ENCODE measurements at places on chromosomes 11 and 22. TPM values are rescaled to one million over a fixed set of nuclear protein-coding genes. Genes with fewer than 3 reads are reported as not detected.

- peak; percentile 39 for DNase-seq
These were observed 95.5 kb downstream of the WNT7B start for GRCh38 chr22:45881524-45881875.

DNA sequence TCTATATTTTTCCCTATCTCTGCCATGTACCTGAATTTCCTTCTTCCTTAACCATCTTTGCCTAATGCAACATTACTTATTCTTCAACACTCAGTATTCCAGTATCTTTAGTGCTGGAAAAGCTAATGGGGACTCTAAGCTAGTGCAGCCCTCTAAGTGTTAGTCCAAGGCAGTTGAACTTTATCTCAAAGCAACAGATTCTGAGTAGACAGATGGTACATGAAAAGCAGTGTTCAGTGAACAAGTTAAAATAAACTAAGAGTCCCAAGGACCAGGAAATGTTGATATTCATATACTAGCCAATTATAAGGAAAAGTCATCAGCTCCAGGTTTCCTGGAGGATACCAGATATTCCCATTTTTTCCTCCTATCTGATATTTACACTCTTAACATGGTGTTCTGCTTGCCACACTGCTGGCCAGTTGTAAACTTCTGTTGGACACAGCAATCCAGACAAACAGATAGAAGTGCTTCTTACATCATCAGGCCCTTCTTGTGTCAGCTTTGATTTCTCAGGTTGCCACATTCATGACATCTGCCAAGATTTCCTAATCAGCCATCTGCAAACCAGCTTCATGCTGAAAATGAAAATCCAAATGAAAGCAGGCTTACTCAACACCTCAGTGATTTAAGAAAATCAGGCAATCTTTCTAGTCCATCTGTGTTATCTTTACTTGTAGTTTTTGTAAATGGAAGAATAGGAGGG, 255.9 kb upstream of the POU2AF2 start:
- no peak for DNase-seq

Gene FJX1
- total RNA-seq, result 18.3 TPM

- DNase-seq, result no peak
These were observed 6.5 kb upstream of the MFNG start for GRCh38 chr22:37492428-37493344.

GRCh38 chr11:99571094-99571493, 550.3 kb downstream of the CNTN5 start:
- DNase-seq, result no peak

DNA sequence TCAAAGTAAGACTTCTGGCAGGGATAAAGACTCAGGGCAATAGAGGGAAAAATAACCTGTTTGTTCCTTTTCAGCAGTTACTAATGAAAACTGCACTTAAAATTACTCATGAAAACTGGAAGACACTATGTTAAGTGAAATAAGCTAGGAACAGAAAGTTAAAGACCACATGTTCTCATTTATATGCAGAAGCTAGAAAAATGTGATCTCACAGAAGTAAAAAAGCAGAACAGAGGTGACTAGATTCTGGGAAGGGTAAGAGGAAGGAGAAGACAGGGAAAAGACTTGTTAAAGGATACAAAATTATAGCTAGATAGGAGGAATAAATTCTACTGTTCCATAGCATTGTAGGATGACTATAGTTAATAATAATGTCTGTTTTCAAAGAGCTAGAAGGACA, 22.2 kb downstream of the HPS5 start:
- no peak for DNase-seq

DNA sequence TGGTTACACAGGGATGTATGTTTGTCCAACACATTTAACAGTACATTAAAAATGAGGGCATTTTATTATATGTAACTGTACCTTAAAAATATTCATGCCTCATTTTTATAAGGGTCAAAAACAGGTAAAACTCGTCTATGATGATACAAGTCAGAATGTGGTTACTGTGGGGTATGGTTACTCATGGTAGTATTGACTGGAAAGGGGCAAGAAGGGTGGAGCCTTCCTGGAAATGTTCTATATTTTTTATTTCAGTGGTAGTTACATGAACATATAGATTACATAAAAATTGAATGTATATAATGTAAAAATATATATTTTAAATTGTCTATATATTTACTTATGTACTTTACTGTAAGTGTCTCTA, 99.8 kb downstream of the STIM1 start:
- no peak for DNase-seq

- no peak for DNase-seq
These were observed 87.7 kb upstream of the OPCML start for GRCh38 chr11:133619973-133620372.

DNA sequence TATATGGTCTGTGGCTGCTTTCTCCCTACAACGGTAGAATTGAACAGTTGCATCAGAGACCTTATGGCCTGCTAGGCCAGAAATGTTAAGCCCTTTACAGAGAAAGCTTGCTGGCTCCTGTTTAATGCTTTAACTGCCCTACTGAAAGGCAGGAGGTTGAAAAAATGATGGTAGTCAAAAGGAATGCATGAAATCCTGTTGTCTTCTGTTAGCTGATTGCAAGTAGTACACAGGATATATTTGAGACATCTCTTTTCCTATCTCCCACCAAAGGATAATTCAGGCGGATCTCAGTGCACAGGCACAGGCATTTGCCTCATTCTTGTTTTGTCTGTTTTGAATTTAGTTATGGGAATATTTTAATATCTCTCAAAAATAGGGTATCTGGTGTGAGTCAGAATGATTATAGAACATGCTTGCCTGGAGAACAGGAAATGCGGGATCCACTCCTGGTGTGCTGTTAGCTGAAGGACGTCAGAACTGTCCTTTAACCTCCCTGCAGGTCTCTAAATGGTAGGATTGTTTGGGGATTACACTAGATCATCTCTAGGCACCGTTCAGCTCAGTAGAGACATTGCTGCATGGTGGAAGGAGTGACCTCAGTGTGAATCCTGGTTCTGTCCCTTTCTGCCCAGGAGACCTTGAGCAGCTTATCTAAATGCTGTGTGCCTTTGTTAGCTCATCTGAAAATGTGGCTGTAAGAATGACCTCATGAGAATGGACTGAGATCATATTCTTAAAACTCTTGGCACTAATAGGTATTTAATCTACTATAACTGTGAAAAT, 49.5 kb downstream of the PACS1 start:
- no peak for DNase-seq

Gene SLC15A3
- total RNA-seq, result 4.3 TPM

Gene ADAMTS15
- 0.84 TPM for total RNA-seq

DNA sequence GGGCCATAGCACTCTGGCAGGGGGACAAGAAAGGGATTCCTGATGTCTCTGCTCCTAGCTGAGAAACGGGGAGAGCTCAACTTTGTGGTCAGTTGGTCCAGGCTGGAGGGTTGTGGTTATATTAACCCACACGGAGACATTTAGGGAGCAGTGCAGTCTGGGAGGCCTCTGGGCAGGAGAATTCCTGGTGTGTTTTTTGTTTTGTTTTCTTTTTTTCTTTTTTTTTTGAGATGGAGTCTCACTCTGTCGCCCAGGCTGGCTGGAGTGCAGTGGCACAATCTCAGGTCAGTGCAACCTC, 88.0 kb upstream of the SHISAL1 start:
- peak; percentile 10 for DNase-seq

Data from dorsolateral prefrontal cortex (tissue), 122 donors.